ENCODE measurements at places on chromosomes 16 and 17.
A peak's percentile ranks its signal among the peaks of the same experiment; 100 is the strongest.

DNA sequence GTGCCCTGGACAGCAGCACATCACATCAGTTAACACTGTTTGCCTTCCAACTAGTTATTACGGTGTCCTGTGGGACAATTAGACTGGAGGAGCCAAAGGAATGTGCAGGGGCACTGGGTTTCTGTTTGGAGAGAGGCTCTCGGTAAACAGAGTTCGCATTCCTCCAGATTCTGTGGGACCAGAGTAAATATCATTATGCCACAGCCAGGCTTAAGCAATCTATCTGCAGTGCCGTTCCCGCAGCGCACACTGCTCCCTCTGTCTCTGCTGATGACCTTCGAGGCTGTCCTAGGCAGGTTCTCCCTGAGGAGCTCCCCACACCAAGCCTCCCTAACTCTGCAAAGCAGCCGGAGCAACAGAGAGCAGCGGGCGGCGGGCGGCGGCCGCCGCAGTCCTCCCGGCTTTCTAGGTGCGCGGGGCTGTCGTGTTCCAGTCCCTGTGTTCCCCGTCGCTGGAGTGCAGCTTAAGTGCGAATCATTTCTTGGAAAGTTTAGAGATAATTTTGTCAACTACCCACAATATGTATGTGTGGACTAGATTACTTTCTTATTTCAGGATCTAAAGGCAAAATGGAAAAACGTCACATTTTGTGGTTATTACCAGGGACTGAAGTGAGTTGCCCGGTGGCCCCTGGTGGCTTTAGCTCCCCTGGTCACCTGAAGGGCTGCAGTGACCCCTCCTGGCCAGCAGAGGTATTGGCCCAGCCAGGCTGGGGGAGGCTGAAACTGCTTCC, 43.3 kb downstream of the PGS1 start:
- DNase-seq: peak; percentile 59

- DNase-seq: no peak
Measured at GRCh38 chr16:57534881-57535658, 1.3 kb downstream of the CCDC102A start.

- no peak for DNase-seq
Measured at GRCh38 chr17:35609831-35610230, 22.7 kb downstream of the AP2B1 start.

DNA sequence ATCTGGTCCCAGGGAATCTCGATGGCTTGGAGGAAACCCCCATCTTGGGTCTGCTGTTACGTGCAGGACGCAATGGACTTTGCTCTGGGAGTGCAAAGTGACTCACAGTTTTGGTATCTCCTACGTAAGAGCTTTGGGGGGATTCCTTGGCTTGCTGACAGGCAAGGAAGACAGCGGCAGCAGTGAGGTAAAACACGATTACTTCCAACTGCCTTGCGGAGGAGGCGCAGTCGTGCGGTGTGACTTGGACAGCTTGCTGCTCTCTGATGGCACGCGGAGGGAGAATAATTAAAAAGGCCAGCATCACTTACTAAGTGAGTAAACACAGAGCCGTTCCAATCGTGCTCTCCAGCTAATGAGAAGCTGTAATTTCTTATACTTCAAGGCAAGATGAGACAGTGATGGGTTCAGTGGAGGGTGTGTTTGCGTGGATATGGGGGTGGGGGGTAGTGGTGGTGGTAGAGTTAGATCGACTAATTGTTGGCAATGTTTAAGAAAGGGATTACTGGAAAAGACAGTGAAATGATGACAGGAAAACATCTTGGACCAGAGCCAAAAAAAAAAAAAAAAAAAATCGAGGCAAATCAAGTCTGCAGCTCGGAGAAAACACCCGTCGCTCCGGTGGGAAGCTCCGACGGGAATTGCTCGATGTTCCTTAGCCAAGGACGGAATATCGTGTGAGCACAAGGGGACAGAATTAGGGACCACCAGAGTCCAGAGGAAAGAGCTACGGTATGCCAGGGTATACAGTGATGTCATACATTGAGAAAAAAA, 184.8 kb upstream of the ZFHX3 start:
- DNase-seq: no peak

- no peak for DNase-seq
Measured at GRCh38 chr17:38415250-38416194, 12.7 kb upstream of the ARHGAP23 start.

DNA sequence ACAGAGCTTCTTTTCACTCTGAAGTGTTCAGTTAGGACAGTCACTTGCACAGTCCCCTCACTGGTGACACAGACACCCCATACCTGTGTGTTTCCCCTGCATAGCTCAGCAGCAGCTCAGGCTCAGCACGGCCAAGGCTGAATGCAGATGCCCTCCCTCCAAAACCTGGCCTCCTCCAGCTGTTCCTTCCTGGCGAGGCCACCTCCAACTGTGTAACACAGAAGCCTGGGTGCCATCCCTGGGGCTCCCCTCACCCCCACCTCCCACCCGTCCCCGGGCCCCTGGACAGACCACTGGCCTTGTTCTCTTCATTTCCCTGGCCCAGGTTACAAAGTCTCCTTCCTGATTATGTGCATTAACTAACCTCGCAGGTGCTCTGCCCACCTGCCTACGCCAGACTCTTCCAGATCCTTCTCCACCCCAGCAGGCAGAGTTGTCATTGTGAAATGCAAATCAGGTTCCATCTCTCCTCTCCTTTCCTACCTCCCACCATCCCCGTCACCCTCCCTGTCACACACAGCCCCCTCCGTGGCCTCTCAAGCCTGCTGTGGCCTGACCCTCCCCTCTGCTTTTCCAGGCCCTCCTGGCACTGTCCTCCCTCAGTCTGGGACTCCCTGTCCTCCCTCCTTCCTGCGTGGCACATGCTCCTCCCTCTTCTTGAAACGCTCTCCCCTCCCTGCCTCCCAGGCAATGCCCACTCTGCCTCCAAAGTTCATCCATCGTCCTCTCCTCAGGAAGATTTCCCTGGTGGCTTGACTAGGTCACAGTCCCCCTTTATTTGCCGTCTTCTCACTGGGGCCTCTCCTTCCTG, 26.4 kb downstream of the MLYCD start:
- no peak for DNase-seq

- no peak for DNase-seq
Measured at GRCh38 chr17:51935477-51935876, 223.0 kb downstream of the CA10 start.

DNA sequence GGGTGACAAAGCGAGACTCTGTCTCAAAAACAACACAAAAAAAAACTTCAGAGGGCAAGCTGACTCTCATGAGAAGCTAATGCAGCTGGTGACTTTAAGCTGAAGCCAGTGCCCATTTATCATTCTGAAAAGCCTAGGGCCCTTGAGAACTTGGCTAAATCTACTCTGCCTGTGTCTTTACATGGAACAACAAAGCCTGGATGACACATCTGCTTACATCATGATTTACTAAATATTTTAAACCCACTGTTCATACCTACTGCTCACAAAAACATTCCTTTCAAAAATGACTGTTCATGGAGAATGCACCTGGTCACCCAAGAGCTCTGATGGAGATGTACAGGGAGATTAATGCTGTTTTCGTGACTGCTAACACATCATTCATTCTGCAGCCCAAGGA, 6.1 kb upstream of the ALOX12 start:
- DNase-seq: no peak

- DNase-seq: no peak
Measured at GRCh38 chr16:84643180-84643583, 5.1 kb upstream of the KLHL36 start.

DNA sequence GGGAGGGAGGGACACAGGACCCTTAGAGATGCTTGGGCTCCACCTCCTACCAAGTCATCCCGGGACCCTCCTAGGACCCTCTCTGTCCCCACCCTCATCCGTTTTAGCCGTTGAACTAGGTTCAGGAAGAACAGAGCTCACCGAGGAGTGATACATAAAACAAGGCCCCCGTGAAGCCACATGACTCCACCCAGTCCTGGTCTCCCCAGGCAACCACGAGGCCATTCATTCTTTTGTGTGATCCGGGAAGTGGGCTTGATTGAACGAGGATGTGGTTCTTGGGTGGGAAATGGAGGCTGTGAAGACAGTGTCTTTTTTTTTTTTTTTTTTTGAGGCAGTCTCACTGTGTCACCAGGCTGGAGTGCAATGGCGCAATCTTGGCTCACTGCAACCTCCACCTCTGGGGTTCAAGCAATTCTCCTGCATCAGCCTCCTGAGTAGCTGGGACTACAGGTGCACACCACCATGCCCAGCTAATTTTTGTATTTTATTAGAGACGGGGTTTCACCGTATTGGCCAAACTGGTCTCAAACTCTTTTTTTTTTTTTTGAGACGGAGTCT, 14.8 kb downstream of the TRARG1 start:
- peak; percentile 54 for DNase-seq

GRCh38 chr17:8949061-8949661, 16.3 kb downstream of the PIK3R5 start:
- DNase-seq: no peak

GRCh38 chr16:28936784-28937155, 5.0 kb downstream of the CD19 start:
- no peak for DNase-seq

- no peak for DNase-seq
Measured at GRCh38 chr17:1574697-1575471, 12.3 kb upstream of the PITPNA start.

- no peak for DNase-seq
Measured at GRCh38 chr16:50298075-50298460, 31.7 kb downstream of the ADCY7 start.

DNA sequence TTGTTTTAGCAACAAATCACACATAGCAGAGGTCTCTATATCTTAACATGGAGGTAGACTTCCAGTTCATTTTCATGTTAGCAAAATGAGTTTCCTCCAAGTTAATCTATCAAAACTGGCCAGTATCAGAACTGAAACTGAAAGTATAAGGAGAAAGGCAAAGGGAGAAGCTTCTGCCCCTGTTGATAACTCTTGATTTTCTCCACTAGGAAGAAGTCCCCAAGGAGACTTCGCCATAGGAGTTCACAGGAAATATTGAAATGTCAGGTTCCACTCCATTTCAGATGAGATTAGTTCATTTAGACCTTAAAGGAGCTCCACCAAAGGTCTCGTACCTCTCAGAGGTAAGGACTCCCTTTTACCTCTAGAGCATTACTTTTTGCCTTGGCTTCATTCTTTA, 1.2 kb upstream of the OGFOD3 start:
- DNase-seq: no peak

GRCh38 chr17:56737421-56738161, 96.1 kb downstream of the C17orf67 start:
- DNase-seq: no peak

GRCh38 chr17:14198575-14198974, 38.1 kb downstream of the CDRT15 start:
- no peak for DNase-seq

GRCh38 chr16:62256406-62256805, 220.2 kb upstream of the CDH8 start:
- no peak for DNase-seq

GRCh38 chr17:8375738-8376259, 705 bp downstream of the KRABD2 start:
- no peak for DNase-seq

- no peak for DNase-seq
Measured at GRCh38 chr17:82917699-82918345, 78.0 kb upstream of the ZNF750 start.

- no peak for DNase-seq
Measured at GRCh38 chr16:67184453-67184994, 761 bp upstream of the MATCAP1 start.

GRCh38 chr16:75081179-75081859, 35.3 kb downstream of the LDHD start:
- DNase-seq: no peak

DNA sequence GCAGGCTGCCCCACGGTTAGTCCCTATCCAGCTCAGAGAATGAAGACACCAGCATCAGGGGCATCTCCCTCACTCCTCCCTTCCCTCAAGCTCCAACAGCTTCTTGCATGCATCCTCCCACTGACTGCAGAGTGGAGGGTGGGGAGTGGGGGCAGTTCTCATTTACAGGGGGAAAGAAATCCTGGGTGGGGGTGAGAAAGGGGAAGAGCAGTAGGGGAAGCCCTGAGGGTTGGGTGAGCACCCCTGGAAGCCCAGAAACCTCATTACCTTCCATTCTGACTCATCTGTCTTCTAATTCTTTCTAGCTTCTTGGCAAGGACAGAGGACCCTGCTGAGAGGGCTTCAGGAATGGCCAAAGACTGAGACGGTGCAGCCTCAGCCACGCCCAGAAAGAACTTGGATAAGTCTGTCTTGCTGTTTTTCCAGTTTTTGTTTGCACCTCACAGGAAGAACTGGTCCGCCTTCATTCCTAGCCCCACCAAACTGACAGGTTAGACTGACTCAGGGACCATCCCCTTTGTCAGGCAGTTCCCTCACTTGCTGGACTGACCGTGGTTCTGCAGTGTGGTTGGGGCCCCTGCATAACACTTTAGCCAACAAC, 52.5 kb upstream of the WSB1 start:
- no peak for DNase-seq

DNA sequence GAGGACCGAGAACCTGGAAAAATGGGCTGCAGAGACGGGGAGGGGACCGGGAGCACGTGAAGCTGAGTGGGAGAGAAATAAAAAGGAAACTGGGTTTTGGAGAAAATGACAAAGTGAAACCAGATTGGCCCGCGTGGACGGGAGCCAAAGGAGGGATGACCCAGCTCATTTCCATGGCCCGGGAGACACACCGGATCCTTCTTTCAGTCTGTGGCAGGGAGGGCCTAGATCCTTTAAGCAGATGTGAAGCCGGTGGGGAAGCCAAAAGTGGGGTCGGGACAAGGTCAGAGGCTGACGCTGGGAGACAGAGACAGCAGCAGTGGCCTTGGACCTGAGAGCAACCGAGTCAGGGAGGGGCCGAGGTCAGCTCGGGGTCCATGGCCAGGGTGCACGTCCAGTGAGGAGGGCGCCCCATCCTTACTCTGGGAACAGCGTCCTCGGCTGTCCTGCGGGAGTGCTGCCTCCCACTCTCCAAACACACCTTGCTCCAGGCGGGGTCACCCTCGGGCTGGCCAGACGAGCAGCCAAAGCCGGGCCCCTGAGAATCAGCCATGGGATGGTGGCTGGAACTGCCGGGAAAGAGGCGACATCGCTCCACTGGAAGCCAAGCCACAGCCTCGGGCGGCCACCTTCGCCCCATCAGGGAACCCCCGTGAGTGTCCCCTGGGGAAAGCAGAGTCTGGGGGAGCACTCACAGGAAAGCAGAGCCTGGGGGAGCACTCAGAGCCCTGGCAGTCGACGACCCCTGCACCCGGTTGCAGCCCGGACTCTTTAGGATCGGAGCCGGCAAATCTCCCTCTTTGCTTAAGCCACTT, 17.3 kb downstream of the CA5A start:
- DNase-seq: no peak

DNA sequence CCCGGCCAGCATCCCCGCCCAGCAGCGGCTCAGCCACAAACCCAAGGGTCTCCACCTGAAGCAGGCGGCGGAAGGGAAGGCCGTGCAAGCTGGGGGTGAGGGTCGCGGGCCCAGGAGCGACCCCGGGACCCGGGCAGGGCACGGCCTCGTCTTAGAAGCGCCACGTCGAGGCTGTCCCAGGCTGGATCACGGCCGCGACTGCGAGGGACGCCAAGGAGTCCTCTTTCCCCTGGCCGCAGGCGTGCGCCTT, 538 bp upstream of the CCNF start:
- no peak for DNase-seq

DNA sequence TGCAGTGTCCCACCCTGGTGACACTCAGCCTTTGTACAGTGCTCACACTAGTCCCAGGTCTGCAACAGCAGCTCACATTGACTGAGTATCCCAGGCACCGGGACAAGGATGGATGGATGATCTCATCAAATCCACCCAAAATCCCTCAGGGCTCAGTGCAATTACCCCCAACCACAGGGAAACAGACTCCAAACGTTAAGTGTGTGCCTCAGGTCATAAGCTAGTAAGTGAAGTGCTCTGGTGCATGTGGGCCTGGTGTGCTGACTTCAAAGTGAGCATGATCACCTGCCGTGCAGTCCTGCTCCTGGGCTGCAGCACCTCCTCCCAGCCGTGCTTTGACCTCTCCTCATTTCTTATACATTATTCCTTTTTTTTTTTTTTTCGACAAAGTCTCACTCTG, 31.2 kb upstream of the CD300E start:
- no peak for DNase-seq

Measured in stimulated activated CD8-positive, alpha-beta memory T cell treated with anti-CD3 and anti-CD28 coated beads, Interleukin-7, amount 100 ng/mL, for 24 hours (primary cell).